ENCODE measurements at places on chromosomes 7 and 10.

DNA sequence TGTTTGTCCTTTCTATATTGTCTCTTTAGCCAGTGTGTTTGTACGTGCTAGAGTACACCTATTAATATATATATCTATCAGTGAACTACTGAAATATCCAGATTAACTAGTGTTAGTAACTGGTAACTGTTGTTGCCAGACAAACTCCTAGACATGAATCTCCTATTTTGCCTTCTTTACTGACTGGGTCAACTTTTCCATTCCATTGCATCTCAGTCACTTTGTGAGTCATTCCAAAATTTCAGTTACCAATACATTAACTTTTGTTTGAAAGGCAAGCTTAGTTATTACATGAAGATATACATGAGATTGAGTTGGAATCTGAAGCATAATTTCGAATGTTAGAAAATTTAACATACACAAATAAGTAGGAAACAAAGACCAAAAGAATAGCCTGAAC lies 51.4 kb downstream of the BTAF1 start:
- no peak for DNase-seq

- DNase-seq, result no peak
These were observed 140.7 kb downstream of the SND1 start for GRCh38 chr7:127792528-127793342.

DNA sequence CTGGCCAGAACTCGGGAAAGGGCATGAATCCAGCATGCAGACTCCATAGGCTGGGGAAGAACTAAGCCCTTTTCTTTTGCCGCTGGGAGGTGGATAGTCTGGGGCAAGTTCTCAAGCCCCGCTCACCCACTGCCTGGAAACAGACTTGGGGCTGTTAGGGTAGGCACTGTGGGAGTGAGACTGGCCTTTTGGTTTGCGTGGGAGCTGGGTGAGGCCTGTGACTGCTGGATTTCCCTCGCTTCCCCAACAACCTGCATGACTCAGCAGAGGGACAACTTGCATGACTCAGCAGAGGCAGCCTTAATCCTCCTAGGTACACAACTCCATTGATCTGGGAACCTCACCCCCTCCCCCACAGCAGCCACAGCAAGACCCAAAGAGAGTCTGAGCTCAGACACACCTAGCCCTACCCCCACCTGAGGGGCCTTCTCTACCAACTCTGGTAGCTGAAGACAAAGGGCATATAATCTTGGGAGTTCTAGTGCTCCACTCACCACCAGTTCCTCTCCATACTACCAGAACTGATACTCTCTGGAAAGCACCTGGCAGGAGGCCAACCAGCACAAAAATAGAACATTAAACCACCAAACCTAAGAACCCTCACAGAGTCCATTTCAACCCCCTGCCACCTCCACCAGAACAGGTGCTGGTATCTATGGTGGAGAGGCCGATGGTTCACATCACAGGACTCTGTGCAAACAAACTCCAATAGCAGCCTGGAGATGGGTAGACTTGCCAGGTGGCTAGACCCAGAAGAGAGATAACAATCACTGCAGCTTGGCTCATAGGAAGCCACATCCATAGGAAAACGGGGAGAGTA lies 81.4 kb upstream of the LAMB4 start:
- no peak for DNase-seq

- DNase-seq, result no peak
These were observed 29.6 kb upstream of the ICA1 start for GRCh38 chr7:8291397-8292141.

- DNase-seq, result no peak
These were observed 94.6 kb upstream of the SMNDC1 start for GRCh38 chr10:110399106-110399964.

DNA sequence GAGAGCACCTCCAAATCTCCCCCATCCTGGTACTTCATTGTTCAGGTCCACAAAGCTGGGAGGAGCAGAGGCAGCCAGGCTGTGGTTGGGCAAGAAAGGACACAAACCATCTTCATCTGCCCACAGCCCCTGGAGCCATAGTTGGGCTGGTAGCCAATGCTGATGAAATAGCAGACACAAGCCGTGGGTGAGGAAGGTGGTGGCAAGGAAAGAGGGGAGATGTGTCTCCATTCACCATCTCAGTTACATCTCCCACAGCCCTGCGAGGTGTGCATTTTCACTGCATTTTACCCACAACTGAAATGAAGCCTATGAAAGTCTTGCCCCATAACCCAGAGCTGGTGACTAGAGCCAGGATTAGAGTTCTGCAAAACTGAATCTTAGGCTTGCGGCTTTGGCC lies 35.0 kb downstream of the PIK3AP1 start:
- DNase-seq, result no peak

- no peak for DNase-seq
These were observed 56.7 kb downstream of the COL17A1 start for GRCh38 chr10:104028823-104029520.

DNA sequence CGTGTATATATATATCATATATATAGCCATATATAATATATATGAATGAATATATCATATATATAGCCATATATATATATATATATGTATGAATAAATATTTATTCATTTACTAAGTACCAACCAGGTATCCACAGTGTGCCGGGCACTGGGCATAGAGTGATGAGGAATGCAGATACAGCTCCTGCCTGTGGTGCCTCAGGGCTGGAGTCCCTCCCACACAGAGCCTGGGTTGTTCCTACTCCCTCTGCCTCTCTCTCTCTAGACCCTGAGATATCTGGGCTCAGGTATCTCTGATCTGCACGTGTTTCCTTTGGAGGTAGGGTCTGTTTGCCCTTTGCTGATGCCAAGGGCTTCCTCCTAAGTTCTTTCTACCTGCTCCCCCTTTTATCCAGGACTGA lies 1.4 kb upstream of the PLPP4 start:
- no peak for DNase-seq

DNA sequence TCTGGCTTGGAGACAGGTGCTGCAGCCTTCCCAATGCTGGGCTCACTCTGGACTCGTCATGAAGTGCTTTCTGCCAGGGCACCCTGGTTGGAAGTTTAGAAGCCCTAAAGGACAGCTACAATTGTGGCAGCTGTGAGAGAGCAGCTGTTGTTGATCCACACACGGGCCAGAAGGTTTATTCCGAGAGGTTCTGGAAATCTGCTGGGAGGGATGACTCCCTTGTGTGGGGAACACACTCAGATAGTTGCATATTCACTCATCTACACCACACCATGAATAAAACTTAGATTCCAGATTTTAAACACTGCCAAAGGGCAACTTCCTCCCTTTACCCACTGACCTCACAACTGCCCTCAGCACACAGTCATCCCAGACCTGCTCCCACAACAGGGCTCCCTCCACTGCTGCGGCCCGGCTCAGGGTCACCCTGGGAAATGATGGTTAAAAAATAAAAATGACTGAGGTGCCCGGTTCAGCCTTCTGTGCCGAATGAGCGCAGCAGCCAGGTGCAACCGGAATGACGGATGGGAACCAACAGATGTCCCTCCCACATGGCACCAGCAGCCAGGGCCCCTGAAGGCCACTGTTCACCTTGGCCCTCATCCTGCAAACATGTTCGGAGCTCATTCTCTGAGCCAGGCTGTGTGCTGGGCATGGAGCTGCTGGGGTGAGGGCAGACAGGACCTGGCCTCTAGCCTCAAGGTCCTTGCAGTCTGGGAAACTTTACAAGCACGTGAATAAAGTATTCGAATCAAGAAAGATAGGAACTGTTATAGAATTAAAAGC lies 40.2 kb downstream of the ASB13 start:
- DNase-seq, result no peak

GRCh38 chr7:121546632-121547543 lies 150.8 kb upstream of the FAM3C start:
- DNase-seq, result no peak

DNA sequence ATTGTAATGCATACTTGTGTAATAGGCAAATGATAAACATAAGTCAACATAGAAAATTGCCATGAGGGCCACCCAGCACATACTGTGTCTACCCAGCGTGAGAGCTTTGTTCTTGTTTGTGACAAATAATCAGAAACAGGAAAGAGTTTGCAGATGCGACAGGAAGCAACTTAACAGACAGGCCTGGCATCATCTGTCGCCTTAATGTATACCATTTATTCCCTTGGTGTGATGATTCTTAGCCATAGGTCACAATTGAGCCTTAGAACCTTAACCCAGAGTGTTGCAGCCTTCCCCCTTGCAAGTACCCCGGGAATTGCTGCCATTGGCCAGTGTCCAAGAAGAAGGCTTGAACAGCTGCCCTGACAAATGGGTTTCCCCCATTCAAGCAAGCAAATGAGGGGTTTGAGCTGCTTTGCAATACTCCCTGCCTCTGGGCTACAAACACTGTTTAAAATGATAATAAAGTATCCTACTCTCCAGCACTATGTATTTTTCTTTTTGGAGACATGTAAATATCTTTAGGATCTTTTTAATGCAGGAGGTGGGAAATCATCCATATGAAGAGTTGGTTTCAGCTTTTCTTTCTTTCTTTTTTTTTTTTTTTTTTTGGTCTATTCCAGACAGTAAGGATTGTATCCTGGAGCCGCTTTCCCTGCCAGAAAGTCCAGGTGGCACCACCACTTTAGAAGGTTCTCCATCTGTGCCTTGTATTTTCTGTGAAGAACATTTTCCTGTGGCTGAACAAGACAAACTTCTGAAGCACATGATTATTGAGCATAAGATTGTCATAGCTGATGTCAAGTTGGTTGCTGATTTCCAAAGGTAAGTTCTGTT lies 80.0 kb downstream of the ZNF277 start:
- DNase-seq, result peak; percentile 75

DNA sequence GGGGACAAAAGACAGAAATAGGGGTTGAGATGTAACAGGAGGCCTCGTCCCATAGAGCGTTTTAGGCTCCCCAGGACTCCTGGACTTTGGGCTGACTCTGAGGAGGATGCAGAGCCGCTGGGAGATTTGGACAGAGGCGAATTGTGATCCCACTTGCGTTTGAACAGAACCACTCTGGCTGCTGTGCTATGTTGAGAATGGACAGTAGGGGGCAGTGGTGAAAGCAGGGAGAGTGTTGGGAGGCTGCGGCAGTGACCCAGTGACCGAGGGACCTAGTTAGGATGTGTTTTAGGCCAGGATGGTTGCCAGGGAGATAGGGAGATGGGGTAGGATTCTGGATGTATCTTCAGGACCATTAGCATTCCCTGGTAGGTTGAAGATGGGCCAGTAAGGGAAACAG lies 271.6 kb downstream of the CCDC3 start:
- DNase-seq, result no peak

- DNase-seq, result no peak
These were observed 3.3 kb upstream of the GAD2 start for GRCh38 chr10:26213157-26213800.

GRCh38 chr7:138798836-138799235 lies 840 bp upstream of the ATP6V0A4 start:
- no peak for DNase-seq

- DNase-seq, result no peak
These were observed 554.0 kb downstream of the AUTS2 start for GRCh38 chr7:70152313-70152712.

DNA sequence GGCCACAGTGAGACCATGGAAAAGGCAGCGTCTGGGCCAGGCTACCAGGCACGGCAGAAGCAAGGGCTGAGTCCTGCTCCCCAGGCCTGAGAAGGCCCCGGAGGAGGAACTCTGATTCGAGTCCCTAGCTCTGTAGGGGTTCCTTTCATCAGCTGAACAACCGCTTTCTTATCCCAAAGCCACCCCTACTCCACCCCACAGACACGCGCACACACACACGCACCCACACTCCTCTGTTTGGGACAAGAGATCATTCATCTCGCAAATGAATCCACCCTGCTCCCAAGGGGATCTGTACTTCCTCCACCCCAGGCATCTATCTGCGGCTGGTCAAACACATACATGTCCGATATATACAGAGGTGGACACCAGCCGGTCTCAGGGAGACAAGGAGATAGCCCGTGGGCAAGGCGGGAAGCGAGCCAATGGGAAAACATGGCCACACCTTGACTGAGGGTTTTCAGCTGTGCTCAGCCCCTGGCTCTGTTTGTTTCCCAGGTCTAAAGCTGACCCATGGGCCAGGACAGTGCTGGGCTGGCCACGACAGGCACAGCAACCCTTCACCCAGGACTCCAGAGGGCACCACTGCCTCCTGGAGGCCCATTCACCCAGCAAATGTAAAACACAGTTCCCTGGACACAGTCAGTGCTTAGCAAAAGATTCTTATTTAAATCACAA lies 7.3 kb downstream of the ZCCHC24 start:
- no peak for DNase-seq

GRCh38 chr10:18406136-18406535 lies 245.3 kb downstream of the NSUN6 start:
- DNase-seq, result no peak

DNA sequence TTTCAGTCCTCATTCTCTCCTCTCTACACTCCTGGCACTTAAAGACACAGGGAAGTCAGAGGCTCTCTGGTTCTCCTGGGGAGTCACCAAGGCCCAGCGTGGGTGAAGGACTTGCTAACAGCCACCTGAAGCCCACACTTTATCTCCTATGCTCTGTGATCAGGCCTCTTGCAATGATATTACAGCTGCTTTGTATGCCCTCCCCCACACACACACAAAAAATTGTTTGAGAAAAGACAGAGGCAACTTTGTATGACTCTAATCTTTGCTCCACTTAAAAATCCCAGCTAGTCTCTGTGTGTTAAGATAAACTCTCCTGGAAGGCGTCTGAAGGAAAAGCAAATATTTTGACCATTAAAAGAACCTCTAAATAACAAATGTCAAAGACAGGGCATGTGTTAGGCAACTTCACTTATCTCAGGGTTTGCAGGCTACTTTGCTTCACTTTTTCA lies 507.2 kb downstream of the TNS3 start:
- DNase-seq, result no peak

- no peak for DNase-seq
These were observed 57.5 kb downstream of the INSIG1 start for GRCh38 chr7:155355176-155355575.

DNA sequence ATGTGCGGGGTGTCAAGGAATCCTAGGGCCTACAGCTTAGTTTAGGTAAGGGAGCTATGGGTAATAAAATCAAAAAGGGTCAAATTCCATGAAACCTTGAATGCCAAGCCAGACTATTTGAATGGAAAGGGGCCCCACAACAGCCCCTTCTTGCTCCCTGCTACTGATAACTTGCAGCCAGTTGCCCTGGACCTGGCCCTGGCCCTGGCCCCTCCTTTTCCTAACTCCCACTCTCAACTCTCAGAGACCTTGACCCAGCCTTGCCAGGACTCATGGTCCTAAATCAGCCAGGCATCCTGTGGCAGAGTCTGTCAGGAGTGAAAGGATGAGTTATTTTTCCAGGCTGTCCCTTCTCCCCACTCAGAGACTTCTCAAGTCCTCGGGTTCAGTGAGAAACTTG lies 5.9 kb downstream of the KCNIP2 start:
- no peak for DNase-seq

DNA sequence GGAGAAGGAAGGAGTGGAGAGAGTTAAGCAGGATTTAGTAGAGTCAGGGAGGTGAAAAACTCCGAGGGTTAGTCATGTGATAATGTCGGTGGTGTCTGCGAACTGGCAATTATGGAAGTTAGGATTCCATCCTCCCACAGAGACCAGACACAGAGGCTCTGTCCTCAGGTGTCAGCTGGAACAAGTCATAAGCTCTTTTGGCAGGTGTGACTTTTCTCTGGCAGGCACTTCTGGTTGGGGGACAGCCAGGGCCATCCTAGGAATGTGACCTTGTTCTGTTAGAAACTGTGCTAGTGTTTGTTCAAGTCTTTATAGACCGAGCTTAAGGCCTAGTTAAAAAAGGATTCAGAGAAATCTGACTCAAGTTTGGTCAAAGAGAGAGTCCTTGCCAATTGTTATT lies 371.0 kb downstream of the DPP6 start:
- DNase-seq, result no peak

GRCh38 chr10:75441196-75441595 lies 9.8 kb downstream of the LRMDA start:
- no peak for DNase-seq

- DNase-seq, result no peak
These were observed 42.0 kb downstream of the CDH23 start for GRCh38 chr10:71438761-71439160.

- DNase-seq, result no peak
These were observed 110.6 kb downstream of the KCNMA1 start for GRCh38 chr10:77526868-77527617.
